ENCODE measurements at places on chromosomes 3 and 15.

GRCh38 chr3:97815149-97815917 lies 6.5 kb upstream of the CRYBG3 start:
- DNase-seq, result peak; percentile 9

GRCh38 chr15:83835479-83835878 lies 181.6 kb downstream of the ADAMTSL3 start:
- DNase-seq, result no peak

- DNase-seq, result no peak
Measured at GRCh38 chr3:127377801-127378655, 90.2 kb upstream of the PRR20G start.

DNA sequence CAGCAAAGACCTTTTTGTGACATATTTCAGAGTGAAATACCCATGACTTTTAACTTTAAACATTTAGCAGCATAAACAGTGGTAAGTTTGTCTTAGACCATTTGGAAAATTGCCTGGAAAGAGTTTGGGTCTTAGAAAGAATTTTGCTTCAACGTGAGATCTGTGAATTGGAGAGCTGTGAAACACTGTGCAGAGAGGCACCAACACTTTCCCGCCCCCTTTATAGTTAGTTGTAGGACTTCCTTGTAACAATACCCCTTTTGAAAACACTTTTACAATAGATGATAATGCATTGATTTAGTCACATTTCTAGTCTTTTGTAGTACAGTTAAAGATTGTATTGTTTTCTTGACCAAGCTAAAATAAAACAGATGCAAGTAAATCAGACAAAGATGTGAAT lies 43.5 kb upstream of the MBNL1 start:
- DNase-seq, result no peak

GRCh38 chr15:63331456-63331855 lies 50.2 kb downstream of the CA12 start:
- no peak for DNase-seq

GRCh38 chr3:123657111-123657510 lies 72.3 kb upstream of the HACD2 start:
- no peak for DNase-seq

- peak; percentile 17 for DNase-seq
Measured at GRCh38 chr3:136899622-136900158, 37.7 kb downstream of the NCK1 start.

GRCh38 chr3:183486472-183486871 lies 58.1 kb upstream of the MCF2L2 start:
- DNase-seq, result no peak

GRCh38 chr3:30421266-30421665 lies 185.1 kb upstream of the TGFBR2 start:
- DNase-seq, result no peak

DNA sequence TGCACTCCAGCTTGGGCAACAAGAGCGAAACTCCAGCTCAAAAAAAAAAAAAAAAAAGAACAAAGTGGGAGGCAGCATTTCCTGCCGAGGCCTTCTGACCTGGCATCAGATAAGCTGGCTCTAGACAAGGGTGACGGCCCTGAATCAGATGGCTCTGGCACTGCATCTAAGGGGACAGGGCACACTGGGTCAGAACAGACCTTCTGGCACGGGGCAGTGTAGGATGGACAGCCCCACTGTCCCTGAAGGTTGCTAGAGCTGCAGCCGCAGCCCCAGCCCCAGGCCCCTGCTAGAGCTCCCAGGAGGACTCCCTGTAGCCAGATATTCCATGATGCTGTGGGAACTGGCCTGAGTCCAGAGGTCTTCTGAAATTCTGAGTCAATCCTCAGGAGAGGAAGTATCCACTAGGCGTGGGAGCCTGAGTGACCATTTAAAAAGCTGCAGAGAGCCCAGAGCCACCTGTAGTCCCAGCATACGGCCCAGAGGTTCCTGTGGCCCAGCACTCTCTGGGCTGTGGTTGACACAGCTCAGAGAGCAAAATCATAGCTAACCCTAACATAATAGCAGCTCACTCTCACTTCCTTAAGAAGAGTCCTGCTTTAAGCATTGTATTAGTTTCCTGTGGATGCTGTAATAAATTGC lies 69.2 kb upstream of the MFGE8 start:
- no peak for DNase-seq

DNA sequence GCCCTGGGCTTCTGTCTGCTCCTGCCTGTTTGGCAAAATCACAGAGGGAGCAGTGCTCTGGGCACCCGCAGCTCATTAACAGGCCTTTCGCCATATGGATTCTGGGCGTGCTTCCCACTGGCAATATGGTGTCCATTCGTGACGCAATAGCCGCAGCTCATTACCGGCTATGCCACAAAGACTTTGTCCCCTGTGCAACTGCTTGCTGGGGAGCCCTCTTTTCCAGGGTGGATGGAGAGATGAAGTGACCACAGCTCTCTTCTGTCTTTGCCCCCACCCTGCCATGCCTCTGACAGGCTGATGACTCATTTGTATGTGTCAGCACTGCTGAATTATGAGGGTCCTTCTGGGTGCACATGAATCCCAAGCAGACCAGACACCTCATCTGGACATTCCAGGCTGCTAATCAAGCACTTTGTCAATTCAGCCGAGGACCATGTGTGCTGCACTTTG lies 214.3 kb upstream of the FEZF2 start:
- no peak for DNase-seq

- DNase-seq, result no peak
Measured at GRCh38 chr3:42661593-42662022, 8.1 kb downstream of the ZBTB47 start.

DNA sequence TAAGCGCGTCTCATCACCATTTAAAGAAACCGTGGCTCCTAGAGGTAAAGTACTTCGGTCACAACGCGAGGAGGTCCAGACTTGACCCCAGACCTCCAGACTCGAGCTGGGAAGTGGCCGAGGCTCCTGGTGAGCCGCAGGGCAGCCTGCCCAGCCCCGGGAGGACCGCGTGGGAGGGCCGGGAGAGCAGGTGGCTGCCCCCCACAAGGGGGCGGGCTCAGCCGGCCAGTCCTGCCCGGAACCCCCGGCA lies at the start of gene SLC27A2:
Gene SLC27A2 (plus strand): TSS at position 228 of the 250 bp plus-strand sequence. CDS start 232 bp downstream, outside the sequence.
- DNase-seq, result no peak

DNA sequence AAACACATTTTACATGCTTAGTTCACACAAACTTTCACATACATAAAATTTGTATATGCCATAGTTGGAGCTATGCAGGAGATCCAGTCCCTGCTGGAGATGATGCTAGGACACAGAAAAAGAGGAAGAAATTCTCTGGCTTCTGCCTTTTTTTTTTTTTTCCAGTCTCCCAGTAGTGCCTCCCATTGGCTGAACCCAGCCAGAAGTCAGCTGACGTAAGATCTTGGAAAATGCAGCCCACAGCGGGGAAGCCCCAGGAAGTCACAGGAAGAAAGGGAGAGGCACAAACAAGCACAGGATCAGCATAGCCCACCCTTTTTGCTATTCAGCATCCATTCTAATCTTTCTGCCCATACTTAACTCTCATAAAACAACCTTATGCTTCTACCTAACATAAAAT lies 38.5 kb downstream of the SCN11A start:
- no peak for DNase-seq

- DNase-seq, result no peak
Measured at GRCh38 chr15:97141871-97142270, 811.4 kb downstream of the NR2F2 start.

DNA sequence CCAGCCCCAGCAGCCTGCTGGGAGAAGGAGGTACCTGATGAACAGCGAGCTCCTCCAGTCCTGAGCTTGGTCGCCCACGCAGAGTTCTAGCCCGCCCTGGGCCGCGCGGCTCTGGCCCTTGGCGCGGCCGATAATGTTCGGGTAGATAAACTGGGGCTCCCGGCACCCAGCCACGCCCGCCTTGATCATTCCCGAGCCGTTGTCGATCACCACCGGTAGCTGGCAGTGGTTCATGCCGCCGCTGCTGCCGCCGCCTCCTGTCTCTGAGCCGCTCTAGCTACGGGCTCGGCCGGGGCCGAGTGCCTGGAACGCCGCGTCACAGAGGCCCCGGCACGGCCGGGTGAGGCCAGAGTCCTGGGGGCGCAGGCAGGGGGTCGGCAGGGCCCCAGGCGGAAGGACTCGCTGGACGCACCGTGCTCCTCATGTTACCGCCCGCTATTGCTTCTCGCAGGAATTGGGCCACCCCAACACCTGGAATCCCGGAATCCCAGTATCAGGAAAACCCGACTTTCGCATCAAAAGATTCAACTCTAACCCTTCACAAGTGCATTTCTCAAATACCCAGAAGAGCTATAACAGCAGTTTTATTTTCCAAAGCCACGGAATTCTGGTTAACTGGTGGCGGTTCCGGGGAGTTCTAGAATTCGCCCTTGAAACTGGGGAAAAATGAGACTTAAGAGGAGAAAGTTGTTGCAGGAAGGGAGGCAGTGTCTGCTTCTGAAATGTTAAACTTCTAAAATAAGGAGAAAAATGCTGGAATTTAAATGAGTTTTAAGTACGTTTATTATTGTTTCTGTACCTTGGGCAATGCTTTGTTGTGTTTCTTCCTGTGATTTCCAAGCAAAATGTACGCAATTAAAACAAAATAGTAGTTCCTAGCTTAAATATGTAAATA lies at the start of gene ACTRT3:
Gene ACTRT3 (minus strand): TSS at position 275 of the 895 bp plus-strand sequence. CDS start 41 bp downstream, at position 234.
- DNase-seq, result peak; percentile 70

DNA sequence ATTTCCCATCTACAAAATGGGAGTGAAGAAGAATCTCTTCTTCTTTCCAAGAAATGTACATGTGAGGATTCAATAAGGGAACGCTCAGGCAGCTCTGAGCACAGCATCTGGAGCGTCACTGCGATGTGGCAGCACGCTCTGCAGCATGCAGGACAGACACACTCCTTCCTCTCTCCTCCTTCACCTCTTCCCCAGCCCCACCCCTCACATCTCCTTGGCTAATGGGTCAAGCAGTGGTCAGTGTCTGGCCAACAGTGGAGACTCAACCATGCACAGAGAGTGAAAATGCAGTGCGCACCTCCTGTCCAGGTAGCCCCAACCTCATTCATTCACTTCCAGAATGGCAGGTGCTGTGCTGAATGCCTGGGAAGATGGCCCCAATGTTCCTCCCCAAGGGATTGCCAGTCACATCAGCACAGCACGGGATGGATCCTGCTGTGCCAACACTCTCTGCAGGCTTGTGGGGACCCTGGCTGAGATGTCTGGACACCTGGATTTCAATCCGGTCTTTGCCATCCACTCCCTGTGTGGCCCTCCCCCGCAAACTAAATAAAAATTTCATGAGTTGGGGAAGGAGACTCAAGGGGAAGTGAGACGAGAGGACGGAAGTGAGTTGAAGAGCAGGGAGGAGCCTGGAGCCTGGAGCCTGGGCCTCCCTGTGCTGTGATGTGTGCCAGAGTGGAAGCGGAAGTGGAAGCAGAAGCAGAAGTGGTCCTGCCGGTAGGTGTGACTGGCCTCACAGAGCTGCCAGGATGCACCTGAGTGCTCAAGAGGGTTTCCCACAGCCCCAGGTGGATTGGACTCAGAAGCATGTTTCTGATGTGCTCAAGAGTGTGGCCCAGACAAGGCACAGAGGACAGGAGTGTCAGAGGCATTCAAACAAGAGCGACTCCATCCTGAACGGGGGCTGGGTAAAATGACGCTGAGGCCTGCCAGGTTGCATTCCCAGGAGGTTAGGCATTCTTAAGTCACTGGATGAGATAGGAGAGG lies 163.9 kb downstream of the SMAD6 start:
- peak; percentile 22 for DNase-seq

DNA sequence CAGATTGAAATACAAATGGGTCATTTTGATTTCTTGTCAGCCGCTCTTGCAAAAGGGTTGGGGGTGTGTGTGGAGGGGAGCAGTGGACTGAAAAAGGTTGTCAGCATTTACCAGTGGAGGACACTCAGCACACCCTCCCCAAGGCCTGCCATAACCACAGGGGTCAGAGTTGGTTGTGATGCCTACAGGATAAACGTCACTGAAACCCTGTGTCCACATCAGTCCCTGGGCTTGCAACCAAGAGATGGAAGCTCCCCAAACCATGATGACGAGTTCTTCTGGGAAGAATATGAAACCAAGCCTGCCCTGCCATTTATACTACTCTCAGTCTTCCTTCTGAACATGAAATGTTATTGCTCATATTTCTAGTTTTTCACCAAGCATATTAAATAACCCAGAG lies 54.0 kb upstream of the UMPS start:
- DNase-seq, result no peak

DNA sequence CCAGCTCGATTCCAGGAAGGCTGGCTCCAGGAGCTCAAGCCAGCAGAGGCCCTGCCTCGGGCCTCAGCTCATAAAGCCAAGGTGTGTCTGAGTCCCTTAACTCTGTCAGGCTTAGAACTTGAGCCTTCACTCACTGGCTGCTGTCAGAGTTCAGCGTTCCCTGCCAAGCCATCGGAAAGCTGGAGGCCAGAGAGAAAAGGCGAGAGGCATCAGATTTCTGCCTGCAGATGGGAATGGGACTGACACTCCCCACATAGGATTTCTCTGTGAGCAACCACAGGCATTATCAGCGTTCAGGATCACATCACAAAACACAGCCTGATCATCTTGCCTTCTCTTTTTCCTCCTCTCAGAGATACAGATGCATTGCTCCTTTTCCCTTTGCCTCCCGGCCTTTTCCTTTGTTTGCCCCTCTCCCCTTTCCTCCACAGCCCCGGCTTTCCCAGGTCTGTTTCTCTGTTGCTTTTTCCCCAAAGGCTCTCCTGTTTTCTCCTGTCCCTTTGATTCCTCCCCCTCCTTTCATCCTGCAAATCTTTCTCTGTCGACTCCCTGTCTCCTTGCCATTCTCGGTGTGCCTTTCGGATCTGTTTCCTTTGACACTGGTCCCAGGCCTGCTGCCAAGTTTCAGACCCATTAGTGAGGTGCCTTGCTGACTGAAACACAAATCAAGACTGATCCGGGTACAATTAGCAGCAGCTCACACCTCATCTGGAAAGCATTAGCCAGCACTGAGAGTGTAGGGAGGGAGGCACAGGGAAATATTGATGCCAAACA lies 44.5 kb upstream of the BOC start:
- DNase-seq, result no peak

DNA sequence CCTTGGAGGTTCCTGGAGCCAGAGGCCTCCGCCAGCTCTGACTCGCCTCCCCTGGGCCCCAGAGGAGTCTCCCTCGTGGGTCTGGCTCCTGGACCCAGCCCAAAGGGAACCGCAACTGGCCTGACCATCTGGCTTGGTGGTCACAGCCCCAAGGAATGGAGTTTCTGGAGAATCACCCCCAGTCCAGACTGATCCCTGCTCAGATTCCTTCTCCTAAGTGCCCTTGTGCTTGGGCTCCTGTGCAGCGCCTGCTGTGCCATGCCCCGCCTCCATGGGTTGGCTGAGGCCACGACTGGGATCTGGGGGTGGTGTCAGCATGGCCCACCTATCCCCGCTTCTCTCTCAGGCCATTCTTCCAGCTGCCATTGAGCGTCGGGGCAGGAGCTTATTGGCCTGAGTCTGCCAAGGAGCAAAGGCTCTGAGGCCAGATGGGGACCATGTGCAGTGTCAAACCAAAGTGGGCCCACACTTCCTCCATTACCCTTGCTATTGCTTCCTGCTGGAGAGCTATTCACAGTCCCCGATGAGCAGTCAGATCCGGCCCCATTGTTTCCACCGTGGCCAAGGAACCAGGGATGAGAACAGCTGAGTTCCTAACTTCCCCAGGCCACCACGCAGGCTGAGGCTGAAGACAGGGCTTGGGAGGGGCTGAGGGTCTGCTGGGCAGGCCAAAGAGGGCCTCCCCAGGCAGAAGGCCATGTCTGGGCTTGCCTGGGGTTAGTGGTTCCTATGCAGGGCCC lies 19.0 kb downstream of the CSPG4 start:
- no peak for DNase-seq

GRCh38 chr3:176927706-176928581 lies 269.3 kb downstream of the TBL1XR1 start:
- no peak for DNase-seq
